ENCODE measurements at places on chromosomes 12 and 14.

GRCh38 chr12:34604631-34605509, 582.6 kb downstream of the ALG10 start:
- no peak for DNase-seq

DNA sequence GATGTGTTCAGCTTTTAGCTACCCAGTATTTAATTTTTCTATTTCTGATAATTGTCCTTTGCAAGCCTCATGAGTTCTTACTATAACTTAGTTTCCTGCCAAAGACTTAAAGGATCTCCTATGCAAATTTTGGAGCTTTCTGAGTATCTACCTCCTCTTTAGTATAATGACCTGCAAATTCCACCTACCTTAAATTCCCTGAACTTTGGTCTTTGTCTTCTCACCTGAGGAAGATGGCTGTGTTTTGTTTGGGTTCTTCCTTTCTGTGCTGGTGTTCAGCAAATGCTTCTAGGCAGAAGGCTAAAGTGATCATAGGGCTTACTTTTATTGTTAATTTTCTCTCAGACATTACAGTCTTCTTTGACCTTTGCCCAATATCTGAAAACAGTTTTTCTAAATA, 142.8 kb downstream of the FUT8 start:
- no peak for DNase-seq

DNA sequence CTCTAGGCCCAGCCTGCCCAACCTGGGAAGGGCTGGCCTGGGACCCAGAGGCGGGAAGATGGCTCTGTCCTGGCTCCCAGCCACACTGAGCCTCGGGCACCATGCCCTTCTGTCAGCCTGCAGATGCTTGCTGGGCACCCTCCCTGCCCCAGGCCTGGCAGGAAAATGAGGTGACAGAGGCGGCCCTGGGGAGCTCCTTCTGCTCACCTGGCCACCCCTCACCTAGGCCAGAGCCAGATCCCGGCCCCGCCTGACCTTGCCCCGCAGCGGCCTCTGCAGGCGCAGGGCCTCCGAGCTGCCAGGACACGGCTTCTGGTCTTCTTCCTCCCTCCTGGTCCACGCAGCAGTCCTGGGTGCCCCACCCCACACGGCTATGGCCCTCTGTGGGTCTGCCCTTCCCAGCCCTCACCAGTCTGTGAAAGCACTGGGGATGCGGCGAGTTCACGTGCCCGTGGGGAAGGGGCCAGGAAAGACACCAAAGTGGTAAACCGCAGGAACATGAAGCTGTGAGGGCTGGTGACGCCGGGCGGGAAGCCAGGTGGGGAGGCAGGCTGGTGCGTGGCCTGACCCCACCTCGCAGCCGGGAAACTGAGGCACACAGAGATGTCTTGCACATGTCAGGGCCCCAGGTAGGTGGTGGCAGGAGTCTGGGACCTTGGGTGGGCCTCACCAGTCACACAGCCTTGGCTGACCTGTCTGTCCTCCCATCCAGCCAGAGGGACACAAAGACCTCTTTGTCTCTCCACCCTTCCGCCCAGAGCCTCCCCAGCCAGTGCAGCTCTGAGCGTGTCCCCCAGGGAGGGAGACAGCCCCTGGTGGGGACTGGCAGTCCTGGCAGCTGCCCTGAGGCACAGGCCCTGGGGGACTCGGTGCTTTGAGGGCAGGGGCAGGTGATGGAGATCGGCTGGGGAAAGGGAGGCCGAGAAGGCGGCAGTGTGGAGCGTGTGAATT, 12.8 kb downstream of the BAG5 start:
- no peak for DNase-seq

GRCh38 chr12:16350682-16351081, 3.2 kb downstream of the MGST1 start:
- DNase-seq = no peak

- DNase-seq = no peak
Measured at GRCh38 chr12:93387780-93388179, 10.1 kb downstream of the NUDT4 start.

DNA sequence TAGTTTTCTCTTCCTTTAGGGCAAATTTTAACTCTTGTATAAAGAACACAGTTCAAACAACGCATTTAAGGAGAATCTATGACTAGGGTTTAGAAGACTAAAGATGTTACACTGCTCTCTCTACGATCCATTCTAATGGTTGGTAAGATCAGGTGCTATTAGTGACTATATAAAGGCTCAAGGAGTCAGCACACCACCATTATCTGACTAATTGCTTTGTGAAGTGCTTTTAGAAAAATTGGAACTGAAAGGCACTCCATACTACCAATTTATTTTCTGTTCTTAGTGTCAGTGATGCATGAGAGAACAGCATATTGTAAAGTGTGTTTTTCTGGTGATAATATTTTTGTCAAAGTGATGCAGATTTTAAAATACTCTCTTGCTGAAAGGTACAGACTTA, 136.8 kb downstream of the SYT1 start:
- DNase-seq = no peak

GRCh38 chr12:115541891-115542421, 735.5 kb downstream of the MED13L start:
- no peak for DNase-seq

GRCh38 chr14:88013750-88014349, 8.9 kb downstream of the GPR65 start:
- DNase-seq = no peak

GRCh38 chr12:117350140-117350539, 11.3 kb downstream of the NOS1 start:
- DNase-seq = no peak

- DNase-seq = no peak
Measured at GRCh38 chr14:73895939-73896338, 9.3 kb downstream of the ZNF410 start.

DNA sequence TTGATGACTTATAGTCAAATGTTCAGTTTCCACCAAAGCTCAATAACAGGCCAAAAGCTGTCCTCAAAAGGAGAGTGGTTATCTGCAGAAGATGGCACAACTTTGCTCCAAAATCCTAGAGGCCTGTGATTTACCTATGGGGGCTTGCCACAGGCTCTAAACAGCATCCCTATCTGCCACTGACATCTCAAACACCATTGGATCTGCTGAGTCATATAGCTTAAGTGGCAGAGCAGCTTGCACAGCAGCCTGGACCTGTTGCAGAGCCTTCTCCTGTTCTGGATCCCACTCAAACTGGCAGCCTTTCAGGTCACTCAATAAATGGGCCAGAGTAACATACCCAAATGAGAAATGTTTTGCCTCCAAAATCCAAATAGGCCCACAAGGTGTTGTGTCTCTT, 60.6 kb upstream of the NAA30 start:
- no peak for DNase-seq

DNA sequence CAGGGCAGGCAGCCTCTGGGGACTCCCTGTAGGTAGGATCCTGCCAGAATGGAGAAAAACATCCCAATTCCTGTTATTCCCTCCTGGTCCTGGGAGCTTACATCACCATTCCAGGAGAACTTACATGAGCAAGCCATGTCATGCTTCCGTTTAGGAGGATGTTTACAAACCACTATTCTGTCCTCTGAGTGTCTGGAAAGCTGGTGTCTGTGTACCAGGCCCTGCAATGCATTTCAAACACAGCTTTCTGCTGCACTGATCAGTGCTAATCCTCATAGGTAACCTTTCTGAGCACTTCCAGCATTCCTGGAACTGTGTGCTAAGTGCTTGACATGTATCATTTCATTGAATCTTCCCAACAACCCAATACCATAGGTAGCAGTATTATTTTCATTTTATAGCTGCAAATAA, 19.8 kb upstream of the MAP1LC3B2 start:
- DNase-seq = no peak

GRCh38 chr12:116266168-116266601, 11.3 kb downstream of the MED13L start:
- no peak for DNase-seq

DNA sequence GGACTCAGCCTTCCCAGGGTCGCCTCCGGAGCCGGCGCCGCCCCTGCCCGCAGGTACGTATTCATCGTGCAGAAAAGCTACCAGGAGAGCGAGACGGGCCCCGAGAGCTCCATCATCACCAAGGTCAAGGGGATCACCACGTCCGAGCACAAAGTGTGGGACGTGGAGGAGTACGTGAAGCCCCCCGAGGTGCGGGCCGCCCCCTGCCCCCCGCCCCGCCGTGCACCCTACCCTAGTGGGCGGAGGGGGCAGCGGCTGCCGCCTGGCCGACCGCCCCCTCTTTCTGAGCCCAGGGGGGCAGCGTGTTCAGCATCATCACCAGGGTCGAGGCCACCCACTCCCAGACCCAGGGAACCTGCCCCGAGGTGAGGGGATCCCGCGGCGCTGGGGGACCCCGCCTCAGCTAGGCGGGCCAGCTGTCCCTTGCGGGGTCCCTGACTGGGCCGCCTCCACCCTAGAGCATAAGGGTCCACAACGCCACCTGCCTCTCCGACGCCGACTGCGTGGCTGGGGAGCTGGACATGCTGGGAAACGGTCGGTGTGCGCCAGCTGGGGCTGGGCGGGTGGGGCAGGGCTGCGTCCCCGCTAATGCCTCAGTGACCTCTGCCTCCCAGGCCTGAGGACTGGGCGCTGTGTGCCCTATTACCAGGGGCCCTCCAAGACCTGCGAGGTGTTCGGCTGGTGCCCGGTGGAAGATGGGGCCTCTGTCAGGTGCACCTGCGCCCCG, 973 bp downstream of the P2RX2 start:
- DNase-seq = no peak

DNA sequence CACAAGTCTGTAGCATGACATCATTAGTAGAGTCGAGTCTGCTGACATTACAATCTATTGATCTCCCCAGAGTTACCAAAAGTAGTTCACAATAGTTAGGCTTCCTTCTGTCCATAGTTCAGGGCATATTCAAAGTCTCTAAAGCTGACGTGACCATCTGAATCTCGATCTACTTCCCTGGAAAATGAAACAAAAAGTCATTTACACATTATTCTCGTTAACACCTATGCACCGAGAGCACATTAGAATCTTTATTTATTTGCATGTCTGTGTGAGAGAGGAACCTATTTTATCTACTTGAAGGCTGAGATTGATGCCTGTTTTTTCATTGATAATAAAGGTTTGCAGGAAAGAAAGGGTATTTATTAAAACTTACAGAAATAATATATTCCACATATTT, 157.4 kb downstream of the EFCAB11 start:
- no peak for DNase-seq

GRCh38 chr12:113208041-113208934, 13.0 kb upstream of the TPCN1 start:
- no peak for DNase-seq

- DNase-seq = no peak
Measured at GRCh38 chr12:130463818-130464670, 126.4 kb downstream of the PIWIL1 start.

- DNase-seq = no peak
Measured at GRCh38 chr14:53384073-53384472, 230.9 kb upstream of the DDHD1 start.

DNA sequence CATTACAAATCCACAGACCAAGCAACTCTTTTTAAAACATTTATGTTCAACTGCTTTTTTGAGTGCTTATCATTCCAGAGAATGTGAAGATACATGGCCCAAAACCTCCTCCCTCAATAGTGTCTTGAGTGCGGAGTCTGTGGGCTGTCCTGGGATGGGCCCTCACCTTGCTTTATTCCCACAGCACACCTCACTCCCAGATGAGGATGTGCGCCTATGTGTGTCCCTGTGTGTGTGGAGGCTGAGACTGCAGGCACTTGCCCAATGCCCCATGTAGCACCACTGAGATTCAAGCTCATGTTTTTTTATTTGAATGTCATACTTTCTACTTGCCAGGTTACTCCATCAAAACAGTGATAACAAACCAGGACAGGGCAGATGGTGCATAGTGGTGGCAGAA, 291.7 kb downstream of the CACNA1C start:
- DNase-seq = no peak

- DNase-seq = no peak
Measured at GRCh38 chr14:90091393-90091792, 29.6 kb downstream of the KCNK13 start.

DNA sequence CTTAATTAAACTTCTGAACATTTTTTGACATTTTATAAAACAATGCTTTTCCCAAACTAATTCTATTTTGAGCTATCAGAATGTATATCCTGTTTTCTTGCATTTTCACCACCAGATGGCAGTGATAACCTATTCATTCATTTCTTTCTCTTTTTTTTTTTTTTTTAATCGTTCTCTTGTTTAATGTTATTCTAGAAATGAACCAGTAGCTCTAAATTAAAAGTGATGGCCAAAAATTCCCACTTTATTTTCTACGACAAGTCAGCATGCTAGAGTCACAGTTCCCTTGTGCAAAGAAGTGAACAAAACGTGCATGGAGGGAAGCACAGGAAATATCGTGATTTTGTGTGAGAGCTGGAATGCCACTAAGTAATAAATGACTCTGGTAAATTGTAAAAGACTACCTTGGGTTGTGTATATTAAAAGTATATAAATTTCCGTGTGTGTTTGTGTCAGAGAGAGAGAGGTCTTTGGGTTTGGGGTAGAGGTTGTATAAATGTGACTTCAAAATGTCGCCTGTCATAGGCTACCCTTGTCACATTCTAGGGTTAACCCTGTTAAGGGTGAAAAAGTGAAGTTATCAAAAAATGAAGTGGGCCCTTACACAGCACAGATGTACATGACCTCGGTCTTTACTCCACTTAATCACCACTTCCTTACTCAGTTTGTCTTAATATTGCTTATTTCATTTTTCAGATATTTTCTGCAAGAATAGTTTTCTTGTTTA, 40.4 kb upstream of the LDHB start:
- no peak for DNase-seq

- no peak for DNase-seq
Measured at GRCh38 chr14:51614707-51615106, 37.0 kb upstream of the FRMD6 start.

DNA sequence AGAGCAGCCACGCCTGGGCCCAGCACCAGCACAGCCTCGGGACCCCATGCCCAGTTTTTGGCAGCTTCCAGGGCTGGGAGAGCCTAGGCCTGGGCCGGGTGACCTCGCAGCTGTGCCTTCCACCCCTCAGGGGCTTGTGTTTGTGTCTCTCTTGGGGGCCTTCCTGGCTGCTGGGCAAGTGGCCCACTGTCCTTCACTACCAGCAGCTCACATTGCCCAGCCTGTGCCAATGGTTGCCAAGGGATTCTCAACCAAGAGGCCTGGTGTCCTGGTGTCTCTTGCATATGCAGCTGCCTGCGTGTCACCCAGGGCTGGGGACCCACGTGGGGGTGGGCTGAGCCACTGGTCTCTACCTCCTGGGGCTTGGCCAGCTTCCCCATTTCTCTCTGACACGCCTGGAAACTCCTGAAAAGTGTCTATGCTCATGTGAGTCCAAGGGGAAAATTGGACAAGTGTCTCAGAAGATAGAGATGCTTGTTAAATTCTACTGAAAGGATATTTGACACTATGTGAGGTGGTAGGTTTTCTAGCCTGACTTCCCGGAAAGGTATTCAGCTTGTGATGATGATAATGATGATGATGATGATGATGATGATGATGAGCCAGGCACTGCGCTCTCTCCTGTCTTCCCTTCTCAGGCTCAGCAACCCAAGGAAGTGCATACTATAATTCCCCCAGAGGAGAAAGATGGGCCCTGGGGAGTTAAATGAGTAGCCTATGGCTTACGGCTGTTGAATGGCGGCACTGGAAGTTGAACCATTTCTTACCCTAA, 48.8 kb upstream of the ESRRB start:
- no peak for DNase-seq

Measured in cortex of kidney (tissue), 1 donor.